Cardiac muscle cell (in vitro differentiated cells and primary cell): ENCODE measurements at places on chromosomes 6 and 20. TPM values are rescaled to one million over a fixed set of nuclear protein-coding genes. Genes with fewer than 3 reads are reported as not detected.

- DNase-seq = no peak
- no peak overlapping the region for H3K27ac ChIP-seq
Measured at GRCh38 chr6:95991906-95992305, 23.9 kb upstream of the FUT9 start.

GRCh38 chr6:46963626-46964025, 41.9 kb upstream of the ADGRF5 start:
- H3K27ac ChIP-seq = no peak overlapping the region
- H3K36me3 ChIP-seq = no peaks in the 10 kb centered on the region
- H3K27me3 ChIP-seq = no peaks in the 10 kb centered on the region
- no peak for DNase-seq
- H3K4me1 ChIP-seq = no peaks in the 10 kb centered on the region

- DNase-seq = no peak
- H3K36me3 ChIP-seq = no peaks in the 10 kb centered on the region
- no peak overlapping the region for H3K4me3 ChIP-seq
- H3K27me3 ChIP-seq = no peaks in the 10 kb centered on the region
- no peaks in the 10 kb centered on the region for H3K4me1 ChIP-seq
Measured at GRCh38 chr20:61923371-61924166, 142.1 kb downstream of the TAF4 start.

GRCh38 chr6:19753826-19754225, 83.3 kb upstream of the ID4 start:
- no peak overlapping the region for H3K4me3 ChIP-seq
- no peak overlapping the region for H3K27ac ChIP-seq
- no peaks in the 10 kb centered on the region for H3K27me3 ChIP-seq
- no peaks in the 10 kb centered on the region for H3K36me3 ChIP-seq

PCIF1 gene
- 43.8 and 65.7 TPM in 2 replicates for polyA plus RNA-seq

DNA sequence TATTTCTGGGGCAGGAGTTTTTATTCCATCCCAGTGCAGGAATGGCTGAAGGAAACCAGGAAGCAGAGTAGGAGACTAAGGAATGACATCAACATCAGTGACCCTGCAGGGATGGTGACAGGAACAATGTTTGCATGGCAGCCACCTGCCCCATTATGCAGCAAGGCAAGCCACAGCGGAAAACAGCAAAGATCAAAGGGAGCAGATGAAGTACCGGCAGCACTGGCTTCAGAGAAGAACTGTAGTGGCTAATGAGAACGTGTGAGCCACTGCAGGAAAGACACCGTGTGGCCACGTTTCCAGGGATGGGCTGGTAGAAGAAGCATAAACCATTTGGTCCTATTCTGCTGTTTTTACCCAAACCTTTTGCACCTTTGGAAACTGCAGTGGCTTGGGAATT, 52.9 kb upstream of the TAB2 start:
- no peaks in the 10 kb centered on the region for H3K36me3 ChIP-seq
- no peaks in the 10 kb centered on the region for H3K27me3 ChIP-seq
- DNase-seq = no peak

OPRL1 gene
- polyA plus RNA-seq = 2.1 and 2.9 TPM in 2 replicates

EYA2 gene
- 0.31 TPM in 1 of 2 replicates, not detected in the other for polyA plus RNA-seq

SLC35F1 gene
- polyA plus RNA-seq = 18.5 and 27.3 TPM in 2 replicates

MMP24 gene
- polyA plus RNA-seq = 3.4 and 5.9 TPM in 2 replicates

DEF6 gene
- 2.3 and 5.7 TPM in 2 replicates for polyA plus RNA-seq

SNAP91 gene
- polyA plus RNA-seq = 27.4 and 29.0 TPM in 2 replicates

CCN5 gene
- 0.20 TPM in 1 of 2 replicates, not detected in the other for polyA plus RNA-seq

DNA sequence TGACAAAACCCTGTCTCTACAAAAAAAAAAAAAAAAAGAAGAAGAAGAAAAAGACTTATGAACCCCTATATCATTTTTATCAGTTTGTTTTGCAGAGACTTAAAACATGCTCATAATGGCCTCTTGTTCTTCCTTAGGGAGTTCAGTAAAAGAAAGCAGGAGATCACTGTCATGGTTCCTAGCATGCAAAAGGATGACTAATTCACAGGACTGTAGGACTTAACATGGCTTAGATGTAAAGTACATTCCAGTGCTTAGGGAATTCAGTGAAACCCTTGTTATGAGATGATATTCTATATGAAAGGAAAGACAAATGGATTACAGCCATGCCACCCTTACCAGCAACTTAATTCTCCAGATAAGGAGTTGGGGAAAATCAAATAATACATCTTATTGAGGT, 29.5 kb downstream of the EEF1A1 start:
- no peaks in the 10 kb centered on the region for H3K4me1 ChIP-seq
- no peak overlapping the region for H3K27ac ChIP-seq
- no peak overlapping the region for H3K4me3 ChIP-seq
- no peak for DNase-seq
- H3K36me3 ChIP-seq = peaks cover 31% of the 10 kb centered on the region
